Right ventricle myocardium superior (tissue), 1 donor: ENCODE measurements at places on chromosomes 3 and 15. TPM values are rescaled to one million over a fixed set of nuclear protein-coding genes. Genes with fewer than 3 reads are reported as not detected.

Gene FETUB
- not detected for total RNA-seq

Gene EBLN2
- total RNA-seq, result 1.2 TPM

Gene LRRC31
- not detected for total RNA-seq

Gene AQR
- total RNA-seq, result 8.3 TPM

Gene SPATA12
- total RNA-seq, result not detected

Gene A4GNT
- total RNA-seq, result not detected

Gene MEX3B
- total RNA-seq, result 3.5 TPM

Gene DUOX2
- total RNA-seq, result 0.08 TPM

Gene CA12
- 0.27 TPM for total RNA-seq

Gene CCDC33
- total RNA-seq, result not detected

Gene GOLGA6A
- total RNA-seq, result not detected

Gene CLPX
- 51.5 TPM for total RNA-seq

Gene SLC2A2
- not detected for total RNA-seq
